ENCODE measurements at places on chromosomes 1 and 21.

DNA sequence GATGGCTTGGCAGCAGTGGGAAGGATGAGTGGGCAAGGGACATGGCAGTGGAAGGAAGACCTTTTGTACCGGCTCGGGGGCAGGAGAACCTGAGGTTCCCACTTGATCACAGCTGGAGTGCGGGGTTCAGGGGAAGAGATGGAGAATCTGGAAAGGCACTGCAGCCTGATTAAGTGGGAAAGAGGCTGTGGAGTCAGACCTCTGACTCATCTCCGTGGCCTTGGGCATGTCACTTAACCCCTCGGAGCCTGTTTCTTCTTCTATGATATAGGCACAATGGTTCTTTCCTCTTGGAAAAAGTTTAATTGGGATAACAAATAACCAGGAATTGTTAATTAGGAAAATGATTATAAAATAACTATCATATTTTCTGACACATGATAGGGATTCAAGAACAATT is 13.1 kb upstream of the TMEM61 start:
- peak; percentile 60 for DNase-seq

- no peak for DNase-seq
These were observed 11.0 kb upstream of the TFF1 start for GRCh38 chr21:42377211-42377950.

- peak; percentile 1 for DNase-seq
These were observed 272.0 kb downstream of the BRINP3 start for GRCh38 chr1:190205713-190206112.

DNA sequence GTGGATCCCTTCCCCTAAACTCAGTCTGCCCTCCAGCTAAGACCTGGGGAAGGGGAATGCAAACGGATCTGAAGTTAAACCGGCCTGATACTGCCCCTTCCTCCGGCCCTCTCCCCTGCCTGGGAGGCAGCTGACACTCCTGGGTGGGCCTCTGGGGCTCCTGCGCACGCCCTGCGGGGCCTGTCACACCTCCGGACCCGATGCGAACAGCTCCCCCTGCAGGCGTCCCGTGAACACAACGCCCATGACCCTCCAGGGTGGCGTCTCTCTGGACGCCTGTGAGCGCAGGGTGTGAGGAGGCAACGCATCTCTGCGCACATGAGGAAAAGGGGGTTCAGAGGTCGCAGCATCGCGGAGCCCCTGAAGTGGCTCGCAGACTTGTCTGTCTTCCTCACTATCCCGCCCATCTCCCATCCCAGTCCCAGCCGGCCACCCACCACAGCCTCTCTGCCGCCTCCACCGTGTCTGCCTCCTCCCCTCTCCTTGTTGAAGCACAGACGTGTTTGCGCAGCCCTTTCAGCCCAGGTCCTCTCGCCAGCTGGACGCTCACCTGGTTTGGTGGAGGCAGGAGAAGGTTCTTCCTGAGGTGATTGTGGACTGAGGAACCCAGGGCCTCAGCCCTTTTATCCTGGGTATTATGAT is 421 bp upstream of the LCE3A start:
- no peak for DNase-seq

GRCh38 chr1:9321480-9321849 is 28.8 kb downstream of the SPSB1 start:
- DNase-seq: peak; percentile 57

DNA sequence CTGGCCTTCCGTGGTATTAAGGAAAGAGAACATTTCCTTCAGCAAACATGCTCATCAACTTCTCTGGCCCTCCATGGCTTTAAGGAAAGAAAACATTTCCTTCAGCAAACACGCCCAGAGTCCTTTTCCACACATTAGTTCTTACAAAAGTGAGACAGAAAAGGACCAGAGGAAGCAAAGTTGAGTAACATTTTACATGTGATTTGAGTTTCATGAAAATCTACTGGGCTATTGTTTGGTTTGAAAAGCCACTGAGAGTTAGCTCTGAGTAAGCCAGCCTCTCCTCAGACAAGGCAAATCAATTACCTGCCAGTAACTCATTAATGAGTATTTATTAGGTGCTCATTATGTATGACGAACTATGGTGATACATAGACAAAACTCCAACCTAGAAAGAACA is 78.0 kb downstream of the NID1 start:
- DNase-seq: no peak

GRCh38 chr1:93844262-93845045 is 34.6 kb downstream of the DNTTIP2 start:
- DNase-seq: peak; percentile 75

DNA sequence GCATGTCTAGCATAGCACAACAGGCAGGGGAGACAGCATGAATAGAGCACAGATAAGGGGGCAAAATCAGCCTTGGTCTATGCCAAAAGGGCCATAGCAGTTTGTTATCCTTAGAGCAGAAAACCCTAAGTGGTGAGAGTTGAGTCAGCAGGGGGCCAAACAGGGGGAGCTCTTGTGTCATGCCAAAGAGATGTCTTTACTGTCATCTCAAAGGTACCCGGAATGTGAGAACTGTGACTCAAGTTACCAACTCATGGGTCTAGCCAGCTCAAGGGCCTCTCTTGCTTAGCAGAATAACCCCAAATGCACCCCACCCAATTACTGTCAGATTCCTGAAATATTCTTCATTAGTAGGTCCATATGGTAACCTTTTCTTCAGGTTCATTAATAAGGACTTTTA is 45.9 kb upstream of the NRDC start:
- DNase-seq: peak; percentile 66

- no peak for DNase-seq
These were observed 10.9 kb upstream of the HES5 start for GRCh38 chr1:2540816-2541492.

- no peak for DNase-seq
These were observed 407.9 kb downstream of the PLA2G4A start for GRCh38 chr1:187236676-187237075.

DNA sequence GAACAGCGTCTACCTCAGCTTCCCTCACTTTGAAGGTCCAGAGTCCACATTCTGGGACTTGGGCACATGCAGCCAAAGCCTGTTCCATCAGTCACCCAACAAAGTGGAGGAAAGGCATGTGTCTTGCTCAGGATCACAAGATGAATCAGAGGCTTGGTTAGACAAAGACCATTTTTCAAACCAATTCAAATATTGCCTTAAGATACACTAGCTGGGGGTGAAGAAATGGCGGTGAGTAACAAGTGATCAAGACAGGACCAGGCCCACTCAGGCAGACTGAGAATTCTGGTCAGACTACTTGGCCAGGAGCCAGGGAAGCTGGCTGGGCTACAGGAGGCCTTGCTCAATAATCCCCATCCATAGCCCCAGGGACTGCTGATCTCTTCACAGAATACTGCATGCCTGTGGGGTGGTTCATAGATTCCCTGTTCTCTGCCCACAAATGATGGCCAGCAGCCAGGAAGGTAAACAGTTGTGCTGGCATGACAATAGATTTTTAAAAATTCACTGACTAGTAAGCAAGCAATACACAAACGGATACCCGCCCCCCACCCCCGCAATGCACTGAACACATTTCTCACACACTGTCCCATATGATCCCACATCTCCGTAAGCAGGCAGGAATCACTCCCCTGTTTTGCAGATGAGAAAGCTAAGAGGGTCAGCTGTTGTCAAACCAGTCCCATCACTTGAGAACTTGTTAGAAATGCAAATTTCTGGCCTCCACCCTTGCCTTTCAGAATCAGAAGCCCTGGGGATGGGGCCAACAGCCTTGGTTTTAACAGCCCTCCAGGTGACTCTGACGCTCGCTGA is 27.2 kb downstream of the ERI3 start:
- DNase-seq: peak; percentile 100

DNA sequence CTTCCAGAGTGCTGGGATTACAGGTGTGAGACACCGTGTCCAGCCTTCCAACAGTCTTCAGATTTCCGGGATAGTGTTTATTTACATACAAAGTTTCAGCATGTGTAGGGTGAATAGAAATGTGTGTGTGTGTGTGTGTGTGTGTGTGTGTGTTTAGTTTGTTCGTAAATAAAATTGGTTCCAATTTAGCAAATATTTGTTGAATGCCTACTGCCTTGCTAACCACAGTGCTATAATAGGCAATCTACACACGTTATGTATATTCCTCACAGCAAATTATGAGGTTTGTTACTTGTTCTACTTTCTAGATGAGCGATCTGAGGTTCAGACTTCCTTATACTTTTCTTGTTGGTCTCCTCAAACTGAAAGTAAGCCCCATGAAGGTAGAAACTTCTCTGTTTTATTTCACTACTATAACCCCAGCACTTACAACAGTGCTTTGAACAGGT is 32.8 kb upstream of the EPS15 start:
- no peak for DNase-seq

DNA sequence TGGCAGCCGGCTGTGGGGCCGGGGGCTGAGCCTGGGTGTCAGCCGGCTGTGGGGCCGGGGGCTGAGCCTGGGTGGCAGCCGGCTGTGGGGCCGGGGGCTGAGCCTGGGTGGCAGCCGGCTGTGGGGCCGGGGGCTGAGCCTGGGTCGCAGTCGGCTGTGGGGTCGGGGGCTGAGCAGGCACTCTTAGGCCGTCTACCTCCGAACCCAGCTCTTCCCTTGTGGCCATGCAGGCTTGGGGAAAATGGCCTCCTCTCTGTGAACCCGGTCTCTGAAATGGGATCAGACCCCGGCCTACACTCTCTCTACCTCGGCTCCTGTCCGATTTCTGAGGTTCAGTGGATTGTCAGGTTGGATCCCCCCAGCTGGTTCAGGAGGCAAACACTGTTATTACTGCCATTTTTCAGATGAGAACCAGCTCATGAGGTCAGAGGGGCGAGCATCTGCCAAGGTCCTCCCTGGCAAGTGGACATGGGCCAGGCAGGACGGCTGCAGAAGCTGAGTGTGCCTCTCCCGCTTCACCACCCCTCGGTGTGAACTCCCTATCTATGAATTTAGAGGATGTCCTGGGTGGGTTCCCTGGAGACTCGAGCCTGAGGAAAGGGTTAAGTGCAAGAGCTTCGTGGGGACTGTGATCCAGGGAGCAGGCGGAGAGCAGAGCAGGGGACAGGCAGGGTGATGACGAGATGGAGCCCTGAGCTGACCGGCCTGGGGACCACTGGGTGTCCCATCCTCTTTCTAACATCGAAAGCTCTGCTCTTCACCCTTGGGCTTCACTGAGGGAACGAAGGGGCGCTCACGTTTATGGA is 10.9 kb upstream of the COL18A1 start:
- DNase-seq: no peak

DNA sequence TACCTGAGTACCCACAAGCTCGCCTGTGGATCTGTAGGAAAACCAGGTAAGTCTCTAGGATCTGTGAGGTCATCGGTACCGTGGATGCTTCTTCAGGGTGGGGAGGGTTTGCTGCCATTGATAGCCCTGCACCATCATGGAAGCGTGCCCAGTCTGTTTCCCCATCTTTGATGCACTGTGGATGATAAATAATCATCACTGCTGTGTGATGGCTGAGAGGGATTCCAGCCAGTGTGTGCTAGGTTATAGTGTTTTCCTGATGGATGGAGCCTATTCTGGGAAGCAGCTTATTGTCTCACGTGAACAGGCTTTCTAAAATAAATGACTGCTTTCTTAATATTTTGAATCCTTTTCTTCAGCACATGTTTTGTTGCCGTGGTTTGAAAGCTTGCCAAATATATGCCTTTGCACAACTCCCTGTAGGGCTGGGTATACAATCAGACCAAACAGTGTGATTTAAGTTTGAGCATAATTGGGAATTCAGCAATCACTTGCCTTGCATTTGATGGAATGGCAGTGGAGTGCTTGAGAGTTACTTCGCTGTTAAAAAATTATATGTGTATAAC is 113.8 kb downstream of the CAMTA1 start:
- no peak for DNase-seq

DNA sequence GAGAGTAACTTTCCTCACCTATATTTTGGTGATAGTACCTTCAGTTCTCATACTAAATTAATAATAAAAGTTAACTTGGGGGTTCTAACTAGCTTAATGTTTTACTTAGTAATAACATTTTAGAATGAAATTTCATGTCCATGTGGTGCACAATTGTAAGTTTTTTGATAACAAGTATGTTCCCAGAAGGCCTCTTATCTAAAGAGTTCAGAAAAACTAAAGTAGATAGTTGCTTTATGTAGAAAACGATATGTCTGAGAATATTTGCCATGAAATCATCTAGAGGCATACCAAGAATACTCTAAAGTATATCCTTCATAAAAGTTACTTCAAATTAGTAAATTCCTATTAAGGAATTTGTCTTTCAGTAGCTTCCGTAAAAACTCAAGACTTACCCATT is 10.2 kb upstream of the ADCY10 start:
- no peak for DNase-seq

GRCh38 chr1:245353411-245353810 is 198.6 kb downstream of the KIF26B start:
- DNase-seq: no peak

- no peak for DNase-seq
These were observed 674.3 kb upstream of the RGS18 start for GRCh38 chr1:191483988-191484387.

DNA sequence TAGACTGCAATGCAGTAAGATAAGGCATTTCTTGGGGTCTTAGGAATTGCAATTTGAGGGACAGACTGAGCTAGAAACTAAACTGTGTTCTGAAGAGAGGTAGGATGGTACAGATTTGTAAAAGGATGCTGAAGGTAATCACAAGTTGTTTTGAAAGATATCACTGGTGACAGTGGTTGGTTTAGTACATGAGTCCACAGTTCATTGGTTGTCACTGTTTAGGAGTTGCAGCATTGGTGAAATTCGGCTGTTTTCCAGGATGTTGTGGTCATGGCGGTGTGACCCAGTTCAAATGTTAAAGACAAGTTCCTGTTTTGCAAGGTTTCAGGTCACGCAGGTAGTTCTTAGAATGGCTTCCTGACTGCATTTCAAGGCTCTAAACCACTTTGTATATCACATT is 292.8 kb upstream of the B3GALT2 start:
- no peak for DNase-seq

DNA sequence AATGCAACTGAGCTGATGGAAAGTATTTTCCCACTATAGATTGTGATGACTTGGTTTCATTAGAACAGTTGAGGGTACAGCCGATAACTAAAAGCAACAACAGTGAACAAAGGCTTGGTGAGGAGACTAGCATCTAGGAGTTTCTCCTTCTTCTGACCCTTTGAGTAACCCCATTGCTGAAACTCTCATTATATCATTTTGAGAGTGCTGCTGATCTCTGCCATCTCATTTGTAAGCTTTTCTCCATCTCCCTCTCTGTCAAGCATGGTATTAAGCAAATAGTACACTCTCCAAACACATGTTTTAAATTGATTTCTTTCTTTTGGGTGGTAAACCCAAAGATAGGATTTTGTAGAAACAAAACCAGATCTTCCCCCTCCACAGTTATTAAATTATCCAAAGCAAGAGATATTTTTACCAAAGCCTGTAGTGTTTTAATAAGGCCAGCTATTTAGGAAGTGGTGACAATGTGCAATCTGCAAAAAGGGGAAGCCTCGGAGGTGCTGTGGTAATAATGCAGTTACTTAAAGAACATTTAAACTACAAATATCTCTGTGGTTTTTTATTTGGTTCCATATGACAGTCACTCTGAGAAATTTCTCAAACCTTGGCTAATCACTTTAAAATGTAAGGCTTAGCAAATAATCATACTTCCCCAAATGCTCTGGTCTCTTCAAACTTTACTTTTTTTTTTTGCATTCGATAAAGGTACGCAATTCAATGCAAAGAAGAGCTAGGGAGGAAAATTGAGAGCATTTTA is 287.5 kb downstream of the HLX start:
- no peak for DNase-seq

All from HT1080 (cell line).